Activated T-cell treated with anti-CD3 and anti-CD28 coated beads for 4 hours (primary cell): ENCODE measurements at places on chromosomes 13 and 19.

GRCh38 chr19:31518216-31519020, 169.2 kb upstream of the TSHZ3 start:
- DNase-seq: no peak

DNA sequence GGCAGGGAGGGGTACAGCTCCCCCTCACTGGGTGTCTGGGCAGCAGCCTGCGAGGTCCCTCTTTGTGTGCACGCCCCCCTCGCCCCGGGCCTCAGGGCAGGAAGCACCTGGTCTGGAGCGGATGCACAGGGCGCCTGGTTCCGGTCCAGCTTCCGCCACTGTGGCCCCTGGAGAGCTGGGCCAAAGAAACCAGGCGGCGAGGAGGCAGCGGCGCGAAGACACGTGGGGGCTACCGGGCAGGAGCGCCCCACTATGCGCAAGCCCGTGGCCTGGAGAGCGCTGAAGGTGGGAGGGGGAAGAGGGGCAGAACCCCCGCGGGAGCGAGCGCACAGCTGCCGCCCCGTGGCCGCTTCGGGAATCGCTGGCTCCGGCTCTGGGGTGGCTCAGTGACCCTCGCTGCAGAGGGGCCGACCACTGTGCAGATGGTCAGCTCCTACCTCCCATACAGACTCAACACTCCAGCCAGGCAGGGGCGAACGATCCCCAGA, 1.7 kb upstream of the LYL1 start:
- DNase-seq: peak; percentile 55

- no peak for DNase-seq
Measured at GRCh38 chr13:76711550-76712182, 174.5 kb downstream of the KCTD12 start.

DNA sequence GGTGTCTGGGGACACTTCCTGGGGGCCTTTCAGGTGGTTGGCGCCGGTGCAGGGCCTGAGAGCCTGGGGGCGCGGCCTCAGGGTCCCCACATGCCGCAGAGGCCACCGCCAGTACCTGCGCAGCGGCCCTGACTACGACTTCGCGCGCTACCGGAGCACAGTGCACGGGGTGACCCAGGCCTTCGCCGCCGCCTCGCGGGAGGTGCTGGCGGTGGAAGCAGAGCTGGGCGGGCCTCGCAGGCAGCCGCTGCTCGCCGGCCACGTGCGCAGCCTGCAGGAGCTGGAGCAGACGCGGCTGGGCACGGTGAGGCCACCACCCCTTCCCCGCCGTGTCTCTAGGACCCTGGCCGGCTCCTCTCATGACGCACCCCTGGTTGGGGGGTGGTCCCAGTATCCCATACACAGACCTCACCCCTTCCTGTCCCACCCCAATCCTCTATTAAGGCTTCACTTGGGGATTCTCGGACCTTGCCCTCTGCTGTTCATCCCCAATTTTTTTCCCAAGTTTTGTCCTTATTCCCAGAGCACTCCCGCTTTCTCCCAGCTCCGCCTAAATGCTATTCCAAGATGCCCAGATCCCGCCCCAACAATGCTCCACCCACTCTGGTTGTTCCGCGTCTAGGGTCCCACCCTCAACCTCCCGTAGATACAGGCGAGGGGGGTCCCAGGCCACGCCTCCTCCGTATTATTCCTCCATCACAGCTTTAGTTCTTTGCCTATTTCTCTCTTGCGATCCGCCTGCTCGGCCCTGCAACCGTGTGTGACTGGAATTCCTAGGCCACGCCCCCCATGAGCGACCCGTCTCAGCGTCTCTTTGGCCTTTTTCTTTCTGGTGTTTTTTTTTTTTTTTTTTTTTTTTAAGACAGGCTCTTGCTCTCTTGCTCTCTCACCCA, 1.0 kb downstream of the REX1BD start:
- peak; percentile 46 for DNase-seq

- no peak for DNase-seq
Measured at GRCh38 chr13:108943842-108944241, 314.4 kb downstream of the MYO16 start.

- no peak for DNase-seq
Measured at GRCh38 chr19:17052439-17052838, 22.8 kb downstream of the HAUS8 start.

DNA sequence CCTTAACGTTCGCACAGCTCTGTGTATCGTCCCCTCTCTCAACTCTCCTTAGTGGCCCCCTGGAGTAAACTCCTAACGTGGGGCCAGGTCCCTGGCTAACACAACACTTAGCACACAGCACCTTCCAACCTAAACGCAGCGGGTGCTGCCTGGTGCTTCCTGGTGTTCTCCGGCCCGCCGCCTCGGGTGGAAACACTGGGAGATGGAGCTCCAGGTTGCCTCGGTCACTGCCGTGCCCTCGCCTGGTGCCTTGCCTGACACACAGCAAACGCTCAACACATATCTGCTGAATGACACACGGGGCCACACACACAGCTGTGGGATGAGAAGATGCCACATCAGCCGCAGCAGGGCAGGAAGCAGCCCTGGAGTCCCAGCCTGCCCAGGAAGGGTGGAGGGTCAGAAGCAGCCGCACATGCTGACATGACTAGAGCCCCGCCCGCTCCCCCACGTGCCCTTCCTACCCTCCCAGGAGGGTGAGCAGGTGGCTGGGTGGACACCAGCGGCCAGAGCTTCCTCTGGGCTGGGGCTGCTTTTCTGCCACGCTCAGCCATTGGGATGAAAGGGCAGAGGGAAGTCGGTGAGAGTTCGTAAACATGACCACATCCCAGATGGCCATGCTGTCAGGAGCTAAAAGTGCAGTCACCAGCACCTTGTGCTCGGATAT, 6.6 kb downstream of the PEPD start:
- no peak for DNase-seq
